Right kidney (tissue), 9 donors: ENCODE measurements at places on chromosomes 5 and 9.

DNA sequence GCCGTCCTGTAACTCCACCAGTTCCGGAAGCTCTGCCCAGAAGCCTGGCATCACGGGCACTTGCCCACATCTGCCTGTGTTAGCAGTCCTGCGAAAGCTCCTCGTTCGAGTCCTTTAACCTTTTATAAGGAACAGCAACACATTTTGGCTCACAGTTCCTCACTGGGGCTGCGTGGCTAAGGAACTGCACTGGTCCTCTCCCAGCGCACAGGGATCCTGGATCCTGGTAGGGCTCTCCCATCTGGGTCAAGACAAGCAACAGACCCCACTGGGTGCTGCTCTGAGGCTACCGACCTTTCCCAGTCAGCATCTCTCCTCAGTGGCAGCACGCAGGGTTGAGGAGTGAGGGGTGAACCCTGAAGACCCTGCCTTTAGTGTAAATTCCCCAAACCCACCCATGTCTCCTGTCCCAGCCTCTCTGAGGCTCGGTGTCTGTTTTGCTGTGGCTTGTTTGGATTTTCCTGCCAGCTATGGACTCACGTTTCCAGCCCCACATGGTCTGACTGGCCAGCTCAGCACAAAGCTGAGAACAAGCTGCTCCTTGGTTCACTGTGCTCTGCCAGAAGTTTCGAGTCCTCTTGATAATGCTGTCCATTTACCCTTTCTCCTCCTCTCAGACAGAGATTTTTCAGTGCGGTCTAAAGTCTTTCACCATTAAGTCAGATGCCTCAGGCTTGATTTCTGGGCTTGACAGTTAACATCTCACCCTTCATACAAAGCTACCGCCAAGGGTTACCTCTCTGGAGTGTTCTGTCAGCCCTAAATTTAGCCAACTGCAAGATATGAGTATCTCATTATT lies 80.0 kb downstream of the AK8 start:
- DNase-seq, result no peak

- no peak for DNase-seq
Observed at GRCh38 chr5:38105231-38105570, 153.2 kb upstream of the EGFLAM start.

- no peak for DNase-seq
Observed at GRCh38 chr5:31329715-31330114, 136.2 kb downstream of the CDH6 start.

GRCh38 chr9:131698618-131698985 lies 41.3 kb downstream of the RAPGEF1 start:
- DNase-seq, result peak; percentile 8

- DNase-seq, result no peak
Observed at GRCh38 chr5:143525176-143525575, 121.7 kb upstream of the NR3C1 start.

GRCh38 chr9:93288891-93289883 lies 105.2 kb downstream of the WNK2 start:
- no peak for DNase-seq

- no peak for DNase-seq
Observed at GRCh38 chr5:160468363-160468975, 46.8 kb downstream of the PTTG1 start.

GRCh38 chr9:113397203-113397631 lies 3.9 kb downstream of the ALAD start:
- DNase-seq, result no peak

DNA sequence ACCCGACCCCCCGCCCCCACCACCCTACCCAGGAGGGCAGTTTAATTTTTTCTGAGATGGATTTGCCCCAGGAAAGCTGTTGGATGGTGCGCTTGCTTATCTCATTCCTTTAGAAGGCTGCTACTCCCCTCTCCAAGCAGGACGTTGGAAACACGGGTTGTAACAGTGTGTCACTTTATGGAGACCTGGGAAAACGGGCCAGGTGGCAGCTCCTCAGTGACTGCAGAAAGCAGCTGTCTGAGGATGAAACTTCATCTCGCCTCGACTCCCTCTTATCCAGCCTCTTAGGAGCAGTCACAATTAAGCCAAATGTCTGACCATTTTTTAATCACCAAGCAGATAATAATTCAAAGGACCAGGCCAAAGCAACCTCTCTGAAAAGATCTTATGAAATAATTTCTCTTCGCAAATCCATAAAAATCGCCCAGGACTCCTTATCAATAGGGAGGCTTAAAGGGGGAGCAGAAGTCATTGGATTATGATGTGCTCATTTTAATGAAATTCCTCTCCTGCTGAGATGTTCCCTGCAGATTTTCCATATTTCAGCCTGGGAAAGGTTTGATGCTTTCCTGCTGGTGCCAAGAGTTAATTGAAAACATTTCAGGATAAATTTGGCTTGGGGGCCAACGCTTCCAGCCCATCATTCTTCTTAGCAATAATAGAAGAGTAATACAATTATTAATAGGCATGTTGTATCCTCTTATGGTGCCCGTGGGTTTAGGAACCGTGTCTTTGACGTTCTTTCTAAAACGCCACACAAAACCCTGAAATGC lies 26.0 kb downstream of the GAS1 start:
- no peak for DNase-seq

- DNase-seq, result no peak
Observed at GRCh38 chr5:126198531-126198930, 224.7 kb upstream of the GRAMD2B start.

GRCh38 chr5:124527220-124527991 lies 219.0 kb downstream of the ZNF608 start:
- DNase-seq, result no peak

- DNase-seq, result peak; percentile 72
Observed at GRCh38 chr5:3595006-3595961, at the start of gene IRX1. IRX1 (plus strand) TSS chr5:3595832; CDS start chr5:3596106, 274 bp downstream.

DNA sequence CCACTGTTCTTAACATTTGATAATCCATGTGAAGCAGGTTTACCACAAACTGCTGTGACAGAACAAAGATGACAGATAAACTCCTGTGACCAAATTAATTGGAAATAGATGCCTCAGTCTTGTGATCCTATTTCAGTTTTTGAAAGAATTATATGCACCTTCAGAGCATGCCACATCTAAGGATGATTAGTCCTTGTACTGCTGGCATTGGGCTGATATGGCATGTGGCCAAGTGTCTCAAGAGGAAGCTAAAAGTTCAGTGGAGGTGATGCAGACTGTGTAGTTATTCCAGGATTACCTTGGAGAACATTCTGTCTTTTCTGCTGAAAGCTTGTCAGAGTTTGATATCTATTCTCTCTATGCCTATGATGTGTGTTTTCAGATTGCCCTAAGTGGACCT lies 314.4 kb upstream of the EFNA5 start:
- DNase-seq, result no peak

- no peak for DNase-seq
Observed at GRCh38 chr9:28620661-28621060, 1047.4 kb upstream of the C9orf72 start.

DNA sequence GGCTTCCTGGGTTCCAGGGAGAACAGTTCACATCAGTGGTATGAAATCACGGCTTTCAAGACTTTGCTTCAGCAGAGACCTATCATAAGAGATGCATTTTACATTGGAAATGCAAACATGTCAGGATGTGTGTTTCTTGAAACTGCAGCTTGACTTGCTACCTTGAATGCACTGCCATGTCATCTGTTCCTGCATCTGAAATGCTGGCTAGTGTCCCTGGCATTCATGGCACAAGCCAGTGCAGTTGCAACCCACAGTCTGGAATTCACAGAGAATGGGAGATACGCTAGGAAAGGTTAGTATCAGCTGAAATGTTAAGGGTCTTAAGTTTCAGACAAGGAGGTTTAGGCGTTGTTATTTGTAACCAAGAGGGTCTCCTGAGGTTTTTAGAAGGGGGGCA lies 24.7 kb downstream of the NFIL3 start:
- DNase-seq, result no peak

- no peak for DNase-seq
Observed at GRCh38 chr5:96176022-96176421, 214.4 kb upstream of the ELL2 start.

GRCh38 chr9:71826279-71826678 lies 58.0 kb upstream of the CEMIP2 start:
- DNase-seq, result no peak

DNA sequence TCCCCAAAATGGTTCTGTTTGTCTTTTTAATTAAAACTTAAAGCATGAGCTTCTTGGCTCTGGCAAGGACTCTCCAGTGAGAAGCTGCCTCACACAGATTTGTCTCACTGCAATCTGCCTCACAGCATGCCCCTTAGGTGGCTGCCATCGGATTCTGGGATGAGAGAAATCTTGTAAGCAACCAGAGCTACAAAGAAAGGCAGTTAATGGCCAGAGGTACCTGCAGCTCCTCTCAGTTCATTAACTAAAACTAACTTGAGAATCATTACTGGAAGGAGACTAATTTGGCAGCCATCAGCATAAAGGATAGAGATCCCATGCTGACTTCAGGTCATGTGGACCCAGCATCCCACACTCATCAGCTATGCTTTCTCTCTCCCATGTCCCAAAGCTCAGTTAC lies 220.6 kb upstream of the DMAC1 start:
- DNase-seq, result no peak

GRCh38 chr5:175056831-175057230 lies 332.4 kb downstream of the MSX2 start:
- DNase-seq, result no peak

- DNase-seq, result no peak
Observed at GRCh38 chr9:37902796-37903646, 906 bp downstream of the SLC25A51 start.

GRCh38 chr5:2750026-2750757 lies 1.3 kb downstream of the IRX2 start:
- peak; percentile 65 for DNase-seq

DNA sequence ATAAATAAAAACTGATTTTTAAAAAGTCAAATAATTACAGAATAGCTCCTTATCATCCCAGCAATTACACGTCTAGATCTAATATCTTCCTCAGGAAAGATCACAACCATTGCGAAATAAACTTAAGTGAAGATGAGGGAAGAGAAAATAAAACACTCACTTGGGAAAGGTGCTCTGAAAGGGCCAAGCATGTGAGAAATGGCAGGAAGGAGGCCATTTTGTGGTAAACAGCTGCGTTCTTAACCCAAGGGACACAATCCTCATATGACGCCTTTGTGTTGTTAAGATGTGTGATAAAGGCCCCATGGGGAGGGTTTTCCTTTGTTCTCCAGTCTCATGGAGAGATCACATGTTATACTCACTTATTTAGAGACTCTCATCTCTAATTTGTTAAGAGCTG lies 32.5 kb downstream of the JAKMIP2 start:
- DNase-seq, result no peak

GRCh38 chr9:96068511-96068910 lies 193.0 kb downstream of the ERCC6L2 start:
- no peak for DNase-seq

DNA sequence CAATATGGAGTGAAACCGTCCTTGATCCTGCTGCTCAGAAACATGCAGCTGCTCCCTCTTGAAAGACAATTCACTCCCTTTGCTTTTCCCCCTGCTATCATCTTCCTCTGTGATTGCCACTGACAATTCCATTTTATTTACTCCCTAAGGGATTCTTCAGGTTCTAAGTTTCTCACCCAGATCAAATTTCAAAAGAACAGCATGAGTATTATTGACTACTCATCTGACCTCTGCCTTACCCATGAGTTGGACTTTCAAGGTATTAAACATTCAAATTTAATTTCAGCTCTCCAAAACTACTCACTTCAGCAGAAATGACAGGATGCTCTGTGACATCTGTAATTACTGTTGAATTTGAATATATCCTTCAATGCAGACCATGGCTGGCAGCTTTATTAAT lies 236.5 kb upstream of the HAPLN1 start:
- DNase-seq, result no peak

GRCh38 chr9:98869866-98870265 lies 62.4 kb downstream of the GALNT12 start:
- DNase-seq, result no peak

DNA sequence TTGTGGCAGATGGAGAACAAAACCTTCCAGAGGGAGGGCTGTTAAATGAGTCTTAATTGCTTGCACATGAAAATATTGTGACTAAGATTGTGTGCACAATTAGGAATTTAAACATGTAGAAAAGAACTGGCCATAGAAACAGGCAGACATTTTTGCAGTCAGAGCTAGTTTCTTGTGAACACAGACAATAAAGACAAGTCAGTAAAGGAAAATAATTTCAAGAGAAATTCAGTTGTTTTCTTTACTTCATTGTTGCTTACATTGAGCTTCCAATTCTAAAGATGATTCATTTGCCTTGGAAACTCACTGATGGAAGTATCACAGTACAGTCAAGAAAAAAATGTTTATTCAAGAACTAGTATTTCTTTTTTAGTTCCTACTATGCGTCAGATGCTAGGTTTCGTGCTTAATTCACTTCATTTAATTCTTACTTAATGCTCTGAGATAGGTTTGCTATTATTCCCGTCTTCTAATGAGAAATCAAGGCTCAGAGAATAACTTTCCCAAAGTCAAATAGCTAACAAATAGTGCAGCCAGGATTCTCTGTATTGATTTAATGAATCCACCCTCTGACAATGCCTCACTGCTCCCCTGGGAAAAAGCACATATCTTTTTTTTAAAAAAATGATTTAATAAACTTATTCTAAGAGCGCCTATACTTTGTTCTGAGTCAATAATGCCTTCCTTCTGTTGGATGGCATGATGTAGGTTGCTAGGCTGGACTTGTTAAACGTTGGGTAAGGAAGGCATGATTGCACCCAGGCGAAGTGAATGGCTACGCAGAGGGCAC lies 581.4 kb downstream of the RAB3C start:
- DNase-seq, result no peak

DNA sequence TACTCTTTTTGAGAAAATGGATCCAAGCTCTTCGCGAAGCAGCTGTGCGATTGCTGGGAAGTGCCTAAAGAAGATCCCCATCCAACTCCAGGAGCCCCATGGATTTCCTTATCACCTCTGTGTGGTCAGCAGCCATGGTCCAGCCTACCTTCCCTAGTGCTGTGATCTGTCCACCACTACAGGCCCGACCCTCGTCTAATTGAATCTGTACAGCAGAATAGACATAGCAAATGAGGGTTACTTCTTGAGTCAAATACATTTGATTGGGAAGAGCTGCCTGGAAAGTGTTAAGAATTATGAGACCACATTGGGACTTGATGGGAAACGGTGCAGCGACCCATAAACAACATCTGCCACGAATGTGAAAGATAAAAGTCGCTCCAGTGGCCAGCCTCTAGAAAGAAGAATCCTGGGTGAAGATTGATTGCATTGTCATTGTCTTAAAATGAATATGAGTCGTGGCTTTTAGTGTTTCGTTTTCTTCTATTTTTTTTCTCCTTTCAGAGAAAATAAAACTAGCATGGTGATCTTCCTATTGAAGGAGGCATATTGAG lies 118.4 kb downstream of the PAM start:
- DNase-seq, result no peak

DNA sequence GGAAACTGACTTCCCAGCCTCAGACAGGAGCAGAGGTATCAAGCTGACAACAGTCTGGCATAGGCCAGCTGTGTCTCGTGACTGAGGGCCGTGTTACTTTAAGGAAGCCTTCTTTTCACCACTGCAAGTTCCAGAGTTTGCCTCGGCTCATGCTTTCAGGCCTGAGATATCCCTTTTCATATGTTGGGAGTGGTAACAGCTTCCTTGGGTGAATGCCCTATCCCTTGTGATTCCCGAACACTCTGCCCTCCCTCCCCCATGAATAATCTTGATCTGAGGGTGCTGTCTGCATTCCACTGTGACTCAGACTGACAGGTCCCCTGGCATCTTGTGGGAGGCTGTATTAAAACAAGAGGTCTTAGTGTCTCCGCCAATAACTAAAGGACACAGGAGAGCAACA lies 49.7 kb upstream of the ARL15 start:
- DNase-seq, result no peak

- DNase-seq, result no peak
Observed at GRCh38 chr5:95177456-95177855, 107.4 kb downstream of the MCTP1 start.

GRCh38 chr9:78811622-78812276 lies 514.8 kb downstream of the PSAT1 start:
- DNase-seq, result no peak
